ENCODE measurements at places on chromosomes 2 and 18. TPM values are rescaled to one million over a fixed set of nuclear protein-coding genes. Genes with fewer than 3 reads are reported as not detected.

Gene SPP2
- total RNA-seq, result not detected

Gene ANKRD30B
- total RNA-seq, result not detected

Gene FABP1
- total RNA-seq, result not detected

Gene REG1B
- not detected for total RNA-seq

Gene ELOA2
- total RNA-seq, result under 0.01 TPM

Gene WDR43
- total RNA-seq, result 138 TPM

Gene POTEJ
- not detected for total RNA-seq
